Fibroblast of gingiva (primary cell): ENCODE measurements at places on chromosomes 3 and 15.

- no peak for DNase-seq
These were observed 32.5 kb upstream of the THSD4 start for GRCh38 chr15:71082803-71083202.

DNA sequence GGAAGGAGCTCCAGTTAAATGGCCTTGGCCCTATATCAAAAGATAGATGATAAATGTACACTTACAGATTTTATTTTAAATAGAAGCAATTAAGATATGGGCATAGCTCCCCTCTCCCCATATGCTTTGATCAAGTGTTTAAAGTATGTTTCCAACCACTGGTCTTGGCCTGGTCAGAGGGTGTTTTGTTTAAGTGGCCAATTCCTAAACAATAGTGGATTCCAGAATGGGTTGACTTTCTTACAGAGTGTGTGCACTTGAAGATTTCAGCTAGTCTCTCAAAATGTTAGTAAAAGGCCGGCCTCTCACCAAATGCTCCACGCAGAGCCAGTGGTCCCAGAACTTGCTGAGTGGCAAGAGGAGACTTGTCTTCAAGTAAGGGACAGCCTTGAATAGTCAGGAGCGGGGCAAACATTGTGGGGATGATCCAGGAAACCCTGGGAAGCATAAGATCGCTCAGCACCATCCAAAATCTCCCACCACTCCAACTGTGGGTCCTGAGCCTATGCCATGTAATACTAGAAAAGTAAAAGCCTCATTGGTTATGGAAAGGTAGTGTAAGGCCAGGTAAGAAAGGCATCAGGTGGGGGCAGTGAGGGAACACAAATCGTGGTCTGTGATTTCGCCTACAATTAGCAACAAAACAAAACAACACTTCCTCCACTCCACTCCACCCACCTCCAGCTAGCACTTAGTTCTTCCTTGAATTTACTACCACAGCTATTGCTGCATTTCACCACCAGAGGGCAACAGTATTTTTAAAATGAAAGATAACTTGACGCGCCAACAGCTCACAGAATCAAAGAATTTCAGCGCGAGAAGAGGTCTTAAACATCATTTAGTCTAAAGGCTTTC lies 4.8 kb downstream of the RARRES1 start:
- DNase-seq, result peak; percentile 63

GRCh38 chr3:128470134-128470899 lies 3.6 kb upstream of the DNAJB8 start:
- no peak for DNase-seq

DNA sequence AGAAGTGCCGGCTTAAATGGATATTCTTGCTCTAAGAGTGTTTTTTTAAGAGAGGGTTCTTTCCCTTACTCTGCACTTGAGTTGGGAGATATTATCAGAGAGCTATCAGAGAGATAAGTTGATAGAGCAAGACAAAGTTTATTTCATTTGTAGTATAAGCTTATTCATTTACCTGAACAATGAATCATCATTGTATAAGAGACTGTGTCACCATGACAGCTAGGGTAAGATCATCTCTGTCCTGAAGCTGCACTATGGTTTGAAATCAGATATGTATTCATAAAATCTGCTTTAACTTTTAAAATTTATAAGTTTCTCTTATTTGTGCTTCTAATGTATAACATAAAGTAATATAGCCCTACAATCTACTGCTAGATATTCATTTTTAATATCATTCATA lies 128.1 kb upstream of the ARL6 start:
- no peak for DNase-seq

GRCh38 chr3:149470381-149470780 lies 4.1 kb upstream of the TM4SF4 start:
- DNase-seq, result no peak

DNA sequence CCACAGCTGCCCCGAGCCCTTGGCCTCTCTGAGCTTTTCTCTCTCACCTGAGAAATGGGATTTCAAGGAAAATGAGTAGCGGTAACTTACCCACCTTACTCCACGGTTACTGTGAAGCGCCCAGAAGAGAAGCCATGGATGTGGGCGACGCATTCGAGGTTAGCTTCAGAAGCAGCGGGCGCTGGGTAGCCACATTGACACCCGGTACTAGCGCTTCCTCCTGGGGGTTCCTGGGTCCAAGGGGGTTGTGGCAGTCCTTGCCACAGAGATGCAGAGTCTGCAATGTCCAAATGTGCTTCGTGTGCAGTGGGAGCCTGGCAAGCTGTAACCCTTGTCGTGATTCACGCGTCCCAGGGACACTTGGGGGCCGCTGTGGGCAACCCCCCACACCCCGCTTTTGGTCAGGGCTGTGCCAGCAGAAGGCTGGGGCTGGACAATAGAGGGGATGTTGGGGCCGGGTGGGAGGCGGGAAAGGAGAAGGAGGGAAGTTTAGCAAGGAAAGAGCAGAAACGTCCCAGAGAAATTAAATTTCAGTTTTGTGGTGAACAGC lies 41.4 kb upstream of the FURIN start:
- DNase-seq, result no peak

GRCh38 chr3:195004512-195005250 lies 266.3 kb downstream of the XXYLT1 start:
- DNase-seq, result no peak
